Caco-2 (cell line): ENCODE measurements at places on chromosomes 1 and 21. TPM values are rescaled to one million over a fixed set of nuclear protein-coding genes. Genes with fewer than 3 reads are reported as not detected.

The RAB25 gene
- 138 and 141 TPM in 2 replicates for total RNA-seq

The TEKT2 gene
- total RNA-seq, result not detected in 2 replicates

GRCh38 chr1:30415171-30415940 lies 308.0 kb downstream of the MATN1 start:
- H3K4me1 ChIP-seq, result no peaks in the 10 kb centered on the region
- no peak overlapping the region for H3K27ac ChIP-seq
- no peaks in the 10 kb centered on the region; the same call in 1 of the 2 replicates for H3K27me3 ChIP-seq
- no peaks in the 10 kb centered on the region for H3K36me3 ChIP-seq

DNA sequence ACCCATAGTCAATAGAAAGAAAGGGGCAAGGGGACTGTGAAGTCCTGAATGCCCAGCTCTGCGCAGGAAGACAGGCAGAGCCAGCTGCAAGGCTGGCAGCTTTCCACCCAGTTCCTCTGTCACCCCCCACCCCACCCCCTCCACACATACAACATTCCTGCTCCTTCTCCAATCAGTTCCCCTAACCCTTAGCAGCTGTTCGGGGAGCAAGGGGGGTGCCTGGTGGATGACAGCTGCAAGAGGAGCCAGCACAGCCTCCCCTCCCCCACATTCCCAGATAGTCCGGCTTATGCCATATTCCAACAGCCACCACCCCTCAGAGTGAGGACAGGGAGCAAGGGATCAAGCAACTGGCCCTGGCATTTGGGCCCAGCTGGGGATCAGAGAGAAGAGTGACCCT lies 9.7 kb downstream of the ARHGEF2 start:
- no peak overlapping the region for H3K4me3 ChIP-seq
- no peak for DNase-seq
- H3K36me3 ChIP-seq, result peaks cover 1% of the 10 kb centered on the region
- H3K4me1 ChIP-seq, result 0 out of 2 replicates have a peak, but pooled peaks cover 3% of the 10 kb centered on the region

- no peaks in the 10 kb centered on the region for H3K4me1 ChIP-seq
- no peaks in the 10 kb centered on the region for H3K27me3 ChIP-seq
- H3K36me3 ChIP-seq, result no peaks in the 10 kb centered on the region
- H3K4me3 ChIP-seq, result no peak overlapping the region
- no peak overlapping the region for H3K27ac ChIP-seq
Observed at GRCh38 chr1:175209493-175209921, 16.9 kb upstream of the KIAA0040 start.

- H3K27me3 ChIP-seq, result no peaks in the 10 kb centered on the region
Observed at GRCh38 chr1:6440198-6441126, 15.9 kb downstream of the ESPN start.
